CD4-positive, alpha-beta T cell treated with Interleukin-15 for 4 hours (primary cell): ENCODE measurements at places on chromosomes 7 and 10.

DNA sequence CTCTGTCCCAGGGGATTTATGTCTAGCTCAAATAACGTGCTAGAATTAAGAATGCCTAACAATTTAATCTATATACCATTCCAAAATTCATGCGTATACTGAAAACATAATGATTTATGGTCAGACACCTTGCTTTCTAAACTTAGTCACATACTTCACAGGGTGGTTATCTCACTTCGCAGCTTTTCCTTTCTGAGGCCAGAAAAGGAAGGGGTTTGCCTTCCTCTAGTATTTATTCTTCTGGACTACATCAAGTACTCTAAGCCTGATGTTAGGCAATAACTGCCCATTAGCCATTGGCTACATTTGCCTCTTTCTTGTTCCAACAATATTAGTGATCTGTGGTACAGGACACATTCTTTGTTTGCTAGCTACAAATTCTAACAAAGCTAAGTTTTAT, 72.6 kb upstream of the FHIP2A start:
- DNase-seq = no peak

DNA sequence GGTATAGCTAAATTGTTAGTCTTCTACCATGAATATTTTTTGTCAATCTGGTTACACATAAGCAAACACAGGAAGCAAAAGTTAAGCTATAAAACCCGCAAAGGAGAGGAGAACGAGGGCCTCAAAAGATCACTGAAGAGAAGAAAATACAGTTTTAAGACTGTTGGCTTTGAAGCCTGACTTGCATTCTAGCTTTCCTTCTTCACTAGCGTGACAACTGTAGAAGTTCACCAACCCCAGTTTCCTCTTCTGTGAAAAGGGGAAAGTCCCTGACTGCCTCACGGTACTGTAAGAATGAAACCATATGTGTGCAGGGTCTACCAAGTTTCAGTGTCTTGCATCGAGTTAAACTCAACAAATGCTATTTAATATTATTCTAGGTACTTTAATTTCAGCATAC, 7.5 kb upstream of the LRRN3 start:
- peak; percentile 73 for DNase-seq

- DNase-seq = peak; percentile 2
Measured at GRCh38 chr7:42014625-42015618, 222.1 kb downstream of the GLI3 start.

GRCh38 chr7:44116789-44117666, 6.3 kb downstream of the POLD2 start:
- DNase-seq = no peak

GRCh38 chr10:110074298-110074697, 66.5 kb downstream of the ADD3 start:
- DNase-seq = no peak

DNA sequence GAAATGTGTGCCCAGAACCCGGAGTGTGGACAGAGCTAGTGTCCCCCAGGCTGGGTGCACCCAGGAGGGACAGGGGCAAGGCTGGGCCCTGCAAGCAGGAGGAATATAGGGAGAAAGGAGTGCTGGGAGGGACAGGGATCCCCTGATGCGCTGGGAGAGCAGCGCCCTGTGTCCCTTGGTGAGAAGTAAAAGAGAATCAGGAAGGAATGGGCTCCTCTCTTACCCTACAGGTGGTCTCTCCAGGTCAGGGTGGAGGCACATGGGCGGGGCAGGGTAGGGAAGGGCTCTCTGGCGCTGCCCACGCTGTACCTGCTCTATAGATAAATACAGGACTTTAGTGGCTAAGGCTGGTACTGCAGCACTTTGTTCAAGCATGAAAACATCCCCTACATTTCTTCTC, 753.8 kb downstream of the GRID1 start:
- no peak for DNase-seq
